ENCODE measurements at places on chromosomes 2 and 18. TPM values are rescaled to one million over a fixed set of nuclear protein-coding genes. Genes with fewer than 3 reads are reported as not detected.

DNA sequence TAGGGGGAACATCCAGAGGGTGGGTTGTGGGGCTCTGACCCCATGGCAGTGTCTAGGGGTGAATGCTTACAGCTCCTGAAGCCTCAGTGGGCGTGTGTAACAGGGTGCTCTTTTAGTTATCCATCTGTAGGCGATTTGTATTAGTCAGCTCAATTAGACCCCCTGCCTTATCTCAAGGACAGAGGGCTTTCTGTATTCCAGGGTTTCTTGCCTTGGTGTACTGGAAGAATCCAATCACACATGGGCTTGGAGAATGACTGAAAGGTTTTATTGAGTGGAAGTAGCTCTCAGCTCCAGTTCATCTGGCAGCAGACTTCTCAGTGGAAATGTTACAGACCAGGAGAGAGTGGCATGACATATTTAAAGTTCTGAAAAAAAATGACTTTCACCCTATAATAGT lies 334.0 kb upstream of the GCFC2 start:
- DNase-seq: no peak

- no peak for DNase-seq
Measured at GRCh38 chr2:207327513-207327912, 161.8 kb upstream of the KLF7 start.

DNA sequence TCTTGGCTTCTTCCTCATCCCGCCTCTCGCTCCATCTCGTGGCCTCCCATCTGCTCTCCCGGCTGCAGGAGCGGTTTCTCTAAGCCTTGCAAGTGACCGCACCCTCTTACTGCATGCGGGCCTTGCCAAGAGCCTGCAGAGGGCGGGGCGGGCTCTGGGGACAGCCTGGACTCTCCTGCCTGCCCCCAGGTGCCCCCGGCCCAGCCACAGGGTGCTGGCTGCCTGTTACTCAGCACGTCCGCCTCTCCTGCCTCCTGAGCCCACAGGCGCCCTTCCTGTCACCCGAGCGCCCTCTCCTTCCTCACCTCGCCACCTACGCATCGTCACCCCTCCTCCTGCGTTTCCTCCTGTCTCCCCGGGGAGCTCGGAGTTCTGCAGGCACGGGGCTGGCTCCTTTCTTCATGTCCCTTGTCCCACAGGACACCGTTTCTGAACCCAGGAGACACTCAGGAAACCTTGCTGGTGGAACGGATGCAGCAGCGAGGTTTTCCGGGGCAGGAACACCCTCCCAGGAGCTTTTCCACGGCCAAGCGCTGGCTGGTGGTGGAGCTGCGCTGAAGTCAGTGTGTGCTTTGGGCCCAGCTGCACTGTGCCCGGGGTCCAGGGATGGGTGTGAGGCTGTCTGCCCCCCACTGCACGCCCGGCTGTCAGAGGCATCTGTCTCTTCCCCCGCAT lies 28.5 kb downstream of the HPCAL1 start:
- DNase-seq: peak; percentile 62

- peak; percentile 25 for DNase-seq
Measured at GRCh38 chr2:38797250-38797676, 19.3 kb downstream of the GEMIN6 start.

- peak; percentile 67 for DNase-seq
Measured at GRCh38 chr2:177165061-177165583, 47.5 kb upstream of the HNRNPA3 start.

GRCh38 chr2:55232863-55233657 lies 572 bp downstream of the RPS27A start:
- peak; percentile 49 for DNase-seq

GRCh38 chr2:37232131-37232933 lies 874 bp downstream of the NDUFAF7 start:
- peak; percentile 42 for DNase-seq

DNA sequence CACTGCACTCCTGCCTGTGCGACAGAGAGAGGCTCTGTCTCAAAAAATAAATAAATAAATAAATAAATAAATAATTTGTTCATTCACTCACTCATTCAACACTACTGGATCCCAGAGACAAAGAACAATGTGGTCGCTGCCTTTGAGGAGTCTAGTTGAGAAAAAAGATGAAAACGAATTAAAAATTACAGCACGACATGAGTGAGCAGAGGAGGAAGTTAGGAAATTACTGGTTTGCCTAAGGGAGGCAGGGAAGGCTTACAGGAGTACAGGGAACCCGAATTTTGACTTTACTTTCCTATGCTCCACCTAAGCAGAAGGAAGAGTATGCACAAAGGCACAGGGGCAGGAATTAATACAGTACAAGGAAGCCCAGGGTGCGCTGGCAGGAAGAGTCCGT lies 4.2 kb upstream of the KCMF1 start:
- DNase-seq: no peak

GRCh38 chr18:46411867-46412690 lies 244.9 kb downstream of the LOXHD1 start:
- no peak for DNase-seq

DNA sequence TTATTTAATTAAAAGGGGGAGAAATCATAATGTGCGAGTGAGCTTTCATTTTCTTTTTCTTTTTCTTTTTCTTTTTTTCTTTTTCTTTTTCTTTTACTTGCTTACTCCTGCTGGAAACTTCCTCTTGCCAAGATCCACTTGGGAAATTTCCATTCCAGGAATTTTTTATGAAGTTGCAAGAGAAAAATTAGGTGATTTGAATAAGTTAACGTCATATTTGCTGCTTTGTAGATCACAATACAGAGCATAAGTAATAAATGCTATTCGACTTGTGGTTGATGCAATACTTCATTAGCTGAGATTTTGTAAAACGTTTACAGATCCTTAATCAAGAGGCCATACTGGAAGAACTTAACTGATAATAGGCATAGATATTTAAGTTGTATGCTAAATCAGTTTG lies 354.7 kb upstream of the SMIM21 start:
- DNase-seq: no peak

GRCh38 chr2:206217166-206217565 lies 57.3 kb upstream of the ZDBF2 start:
- no peak for DNase-seq

- DNase-seq: no peak
Measured at GRCh38 chr2:170321526-170321925, 143.6 kb downstream of the MYO3B start.

GRCh38 chr18:62999392-62999791 lies 284.1 kb downstream of the PHLPP1 start:
- peak; percentile 95 for DNase-seq

- no peak for DNase-seq
Measured at GRCh38 chr18:66048406-66048805, 297.6 kb downstream of the CDH7 start.

- no peak for DNase-seq
Measured at GRCh38 chr2:19021100-19021476, 337.3 kb downstream of the OSR1 start.

DNA sequence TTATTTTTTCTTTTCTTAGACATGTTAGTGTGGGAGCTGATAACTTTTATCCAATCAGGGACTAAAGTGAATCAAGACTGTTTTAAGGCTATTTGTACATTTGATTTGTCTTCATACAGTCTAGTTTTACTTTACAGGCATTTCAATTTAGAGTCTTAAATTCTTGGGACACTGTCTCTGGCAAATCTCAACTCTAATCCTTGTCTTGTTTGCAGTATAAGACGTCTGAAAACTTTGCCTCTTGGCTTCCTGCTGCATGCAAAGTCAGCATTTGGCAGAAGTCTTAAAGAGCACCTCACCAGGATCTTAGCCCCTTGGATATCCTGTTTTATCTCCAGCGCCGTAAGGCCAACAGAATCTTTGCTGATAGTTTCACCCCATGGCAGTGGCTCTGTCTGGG lies 30.3 kb downstream of the SPOPL start:
- peak; percentile 2 for DNase-seq

DNA sequence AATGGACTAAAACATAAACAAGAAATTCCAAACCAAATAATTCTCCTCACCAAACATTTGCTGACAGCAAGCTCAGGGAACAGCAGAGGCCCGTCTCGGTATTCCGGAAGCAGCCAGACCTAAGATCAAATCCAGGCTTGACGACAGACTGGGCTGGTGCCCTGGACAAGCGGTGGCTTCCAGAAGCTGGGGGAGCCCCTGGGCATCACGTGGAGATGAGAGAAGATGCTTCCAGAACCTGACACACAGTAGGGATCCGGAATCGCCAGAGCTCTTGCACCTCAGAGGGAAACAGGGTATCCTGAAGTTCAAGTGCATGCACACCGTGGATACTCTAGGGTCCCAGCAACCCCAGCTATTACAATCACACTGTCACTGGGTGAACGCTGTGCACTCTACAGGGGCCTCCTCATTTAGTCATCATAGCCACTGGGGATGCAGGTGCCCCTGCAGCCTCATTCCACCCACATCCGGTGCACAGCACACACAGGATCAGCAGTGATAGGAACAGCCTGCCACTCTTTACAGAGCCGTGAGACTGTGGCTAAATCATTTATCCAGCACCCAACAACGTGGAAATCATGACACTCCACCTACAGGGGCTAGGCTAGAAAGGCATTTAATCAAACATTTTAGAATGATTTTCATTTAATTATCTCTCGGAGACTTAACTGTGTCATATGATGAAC lies 102.6 kb downstream of the HDAC4 start:
- no peak for DNase-seq

- peak; percentile 5 for DNase-seq
Measured at GRCh38 chr2:169038338-169038757, 7.2 kb upstream of the ABCB11 start.

ZNF513 gene
- total RNA-seq: 8.0 TPM

MGAT4A gene
- 89.5 TPM for total RNA-seq

HRH4 gene
- total RNA-seq: 0.19 TPM

LOXHD1 gene
- 0.05 TPM for total RNA-seq

CYP1B1 gene
- 5.6 TPM for total RNA-seq

UGT1A8 gene
- total RNA-seq: not detected

ROCK2 gene
- total RNA-seq: 83.3 TPM

MOCOS gene
- total RNA-seq: 0.34 TPM

FZD7 gene
- 0.19 TPM for total RNA-seq

MYL1 gene
- total RNA-seq: not detected

TRABD2A gene
- total RNA-seq: 1.4 TPM
